ENCODE measurements at places on chromosomes 2 and 18. TPM values are rescaled to one million over a fixed set of nuclear protein-coding genes. Genes with fewer than 3 reads are reported as not detected.
A peak's percentile ranks its signal among the peaks of the same experiment; 100 is the strongest.

DNA sequence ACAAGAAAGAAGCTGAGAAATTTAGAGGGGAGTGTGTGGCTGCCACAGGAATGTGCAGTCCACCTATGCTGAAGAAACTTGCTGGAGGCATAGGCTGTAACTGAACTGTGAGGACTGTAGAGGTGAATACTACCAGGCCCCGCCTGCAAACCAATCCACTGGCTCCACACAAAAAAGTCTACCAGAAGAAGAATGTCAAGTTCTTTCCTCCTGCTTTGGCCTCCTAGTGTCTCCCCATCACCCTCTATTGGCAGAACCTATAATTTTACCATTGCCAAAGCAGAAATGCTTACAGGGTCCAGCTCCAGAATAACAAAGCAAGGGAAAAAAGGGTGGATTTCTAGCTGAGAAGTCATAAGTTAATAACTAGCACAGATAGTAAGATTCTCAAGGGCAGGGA is 5.9 kb upstream of the ATP5MC3 start:
- no peak overlapping the region for H3K27ac ChIP-seq
- no peaks in the 10 kb centered on the region for H3K36me3 ChIP-seq
- no peaks in the 10 kb centered on the region for H3K4me1 ChIP-seq
- H3K4me3 ChIP-seq: no peak overlapping the region
- no peaks in the 10 kb centered on the region for H3K27me3 ChIP-seq

- no peaks in the 10 kb centered on the region for H3K4me1 ChIP-seq
- no peak overlapping the region for H3K4me3 ChIP-seq
- no peak overlapping the region for H3K27ac ChIP-seq
- H3K27me3 ChIP-seq: no peaks in the 10 kb centered on the region
- DNase-seq: no peak
These were observed 57.8 kb downstream of the FASTKD2 start for GRCh38 chr2:206823178-206823577.

GRCh38 chr18:61079714-61080113 is 253.5 kb upstream of the CDH20 start:
- H3K27ac ChIP-seq: no peak overlapping the region
- DNase-seq: no peak
- H3K36me3 ChIP-seq: no peaks in the 10 kb centered on the region
- H3K4me1 ChIP-seq: no peaks in the 10 kb centered on the region
- no peaks in the 10 kb centered on the region for H3K27me3 ChIP-seq
- H3K4me3 ChIP-seq: no peak overlapping the region

DNA sequence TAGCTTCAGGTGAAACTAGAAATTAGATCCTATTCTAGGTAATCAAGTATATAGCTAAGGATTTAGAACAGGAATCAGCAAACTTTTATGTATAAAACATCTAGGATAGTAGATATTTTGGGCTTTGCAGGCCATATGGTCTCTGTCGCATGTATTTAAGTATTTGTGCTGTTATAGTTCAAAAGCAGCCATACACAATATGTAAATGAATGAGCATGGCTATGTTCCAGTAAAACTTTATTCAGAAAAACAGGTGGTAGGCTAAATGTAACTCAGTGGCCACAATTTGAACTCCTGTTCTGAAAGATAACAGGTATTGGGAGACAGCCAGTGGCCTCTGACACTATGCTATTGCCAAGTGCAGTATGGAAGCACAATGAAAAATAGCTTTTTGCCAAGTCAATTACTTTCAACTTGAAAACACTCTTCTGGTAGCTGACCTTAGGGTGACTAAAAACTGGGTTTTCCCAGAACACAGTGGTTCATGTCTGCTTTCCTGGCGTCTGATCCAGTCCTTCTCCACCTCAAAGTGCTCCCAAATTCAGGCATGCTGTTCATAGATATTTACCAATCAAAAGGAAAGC is 304.7 kb upstream of the SYT4 start:
- DNase-seq: peak; percentile 23
- H3K4me3 ChIP-seq: no peak overlapping the region
- H3K27me3 ChIP-seq: no peaks in the 10 kb centered on the region

- H3K4me3 ChIP-seq: no peak overlapping the region
- H3K4me1 ChIP-seq: no peaks in the 10 kb centered on the region
- no peak overlapping the region for H3K27ac ChIP-seq
- no peaks in the 10 kb centered on the region for H3K27me3 ChIP-seq
- no peaks in the 10 kb centered on the region for H3K36me3 ChIP-seq
These were observed 94.5 kb downstream of the SNTG2 start for GRCh38 chr2:1045109-1045508.

GRCh38 chr2:190216829-190217228 is 102.8 kb downstream of the HIBCH start:
- no peaks in the 10 kb centered on the region for H3K36me3 ChIP-seq
- H3K27ac ChIP-seq: no peak overlapping the region
- H3K27me3 ChIP-seq: no peaks in the 10 kb centered on the region
- DNase-seq: no peak
- H3K4me3 ChIP-seq: no peak overlapping the region
- peaks cover 12% of the 10 kb centered on the region for H3K4me1 ChIP-seq

DNA sequence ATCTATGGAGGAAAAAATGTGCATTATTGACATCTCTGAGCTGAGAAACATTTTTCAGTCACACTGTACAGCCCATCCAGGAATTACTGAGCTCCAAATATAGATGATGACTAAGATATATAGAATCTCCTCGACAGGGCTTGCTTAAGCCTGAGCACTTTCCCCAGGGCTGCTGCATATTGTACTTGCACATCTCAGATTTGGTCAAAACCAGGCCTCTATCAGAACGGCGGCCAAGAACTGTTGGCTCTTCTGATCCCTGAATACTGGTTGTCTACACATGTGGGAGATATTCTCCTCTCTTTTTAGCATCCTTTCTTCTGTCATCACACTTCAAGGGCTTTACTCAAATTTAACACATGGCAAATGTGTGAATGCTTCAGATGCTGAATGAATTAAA is 201.5 kb upstream of the SLC35G4 start:
- H3K27ac ChIP-seq: no peak overlapping the region
- DNase-seq: no peak
- H3K4me3 ChIP-seq: no peak overlapping the region
- no peaks in the 10 kb centered on the region for H3K4me1 ChIP-seq
- no peaks in the 10 kb centered on the region for H3K36me3 ChIP-seq

The FAM161A gene
- 0.67 TPM for total RNA-seq

The CYBRD1 gene
- 37.5 TPM for total RNA-seq

The MC2R gene
- not detected for total RNA-seq

All from heart right ventricle (tissue), 16 donors.